ENCODE measurements at places on chromosomes 16 and 17.
A peak's percentile ranks its signal among the peaks of the same experiment; 100 is the strongest.

- DNase-seq, result peak; percentile 90
These were observed 51.2 kb upstream of the DHX40 start for GRCh38 chr17:59513934-59514841.

- no peak for DNase-seq
These were observed 44.0 kb downstream of the AKAP10 start for GRCh38 chr17:19933628-19934027.

- DNase-seq, result no peak
These were observed 12.4 kb downstream of the BCAR1 start for GRCh38 chr16:75238853-75239541.

- peak; percentile 69 for DNase-seq
These were observed 29.7 kb downstream of the DCAKD start for GRCh38 chr17:45021607-45022287.

- DNase-seq, result no peak
These were observed 69.8 kb downstream of the MARCHF10 start for GRCh38 chr17:62738281-62738680.
